ENCODE measurements at places on chromosomes 2 and 18.
A peak's percentile ranks its signal among the peaks of the same experiment; 100 is the strongest.

- no peak for DNase-seq
These were observed 97.6 kb downstream of the NFATC1 start for GRCh38 chr18:79493211-79493800.

DNA sequence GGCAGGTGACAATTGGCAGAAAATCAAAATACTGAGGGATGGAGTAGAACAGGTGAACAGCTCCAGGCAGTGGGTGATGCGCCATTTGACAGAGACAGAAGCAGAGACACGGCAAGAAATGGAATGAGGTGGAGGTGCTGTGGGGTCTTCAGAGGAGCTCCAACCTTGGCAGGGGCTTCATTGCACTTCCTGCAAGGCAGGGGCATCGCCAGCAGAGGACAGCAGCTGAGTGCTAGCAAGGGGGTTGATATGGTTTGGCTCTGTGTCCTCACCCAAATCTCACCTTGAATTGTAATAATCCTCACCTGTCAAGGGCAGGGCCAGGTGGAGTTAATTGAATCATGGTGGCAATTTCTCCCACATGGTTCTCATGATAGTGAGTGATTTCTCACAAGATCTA lies 42.8 kb downstream of the CCDC68 start:
- no peak for DNase-seq

DNA sequence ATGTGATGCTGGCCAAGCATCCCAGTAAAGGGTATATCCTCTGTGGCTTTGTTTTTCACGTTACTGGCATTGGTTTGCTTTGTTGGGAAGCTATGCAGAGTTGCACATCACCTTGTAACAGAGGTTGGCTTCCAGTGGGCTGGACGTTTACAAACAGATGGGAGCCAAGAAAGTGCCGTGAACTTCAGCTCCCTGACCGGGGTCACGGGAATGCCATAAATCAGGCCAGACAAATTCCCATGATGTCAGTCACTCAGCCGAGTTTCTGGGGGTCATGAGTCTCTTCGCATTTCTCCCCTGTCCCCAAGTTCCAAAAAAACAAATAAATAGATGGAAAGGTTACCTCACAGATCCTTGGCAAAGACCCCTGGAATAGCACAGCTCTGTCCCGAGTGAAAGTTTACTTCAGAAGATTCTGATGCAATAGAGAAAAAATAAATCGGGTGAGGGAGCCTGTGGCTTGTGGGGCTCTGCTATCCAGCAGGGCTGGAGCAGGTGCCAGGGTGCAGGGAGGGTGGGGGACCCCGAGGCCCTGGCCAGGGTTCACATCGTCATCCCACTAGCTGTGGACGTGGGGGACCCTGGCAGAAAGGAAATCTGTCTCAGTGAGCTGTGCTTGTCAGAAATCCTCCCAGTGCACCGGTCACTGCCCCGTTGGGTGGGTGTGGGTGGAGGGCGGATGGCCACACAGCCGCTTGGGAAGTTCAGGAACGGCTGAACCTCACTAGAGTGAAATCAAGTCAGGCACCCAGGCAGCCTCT lies 27.8 kb downstream of the TWIST2 start:
- no peak for DNase-seq

DNA sequence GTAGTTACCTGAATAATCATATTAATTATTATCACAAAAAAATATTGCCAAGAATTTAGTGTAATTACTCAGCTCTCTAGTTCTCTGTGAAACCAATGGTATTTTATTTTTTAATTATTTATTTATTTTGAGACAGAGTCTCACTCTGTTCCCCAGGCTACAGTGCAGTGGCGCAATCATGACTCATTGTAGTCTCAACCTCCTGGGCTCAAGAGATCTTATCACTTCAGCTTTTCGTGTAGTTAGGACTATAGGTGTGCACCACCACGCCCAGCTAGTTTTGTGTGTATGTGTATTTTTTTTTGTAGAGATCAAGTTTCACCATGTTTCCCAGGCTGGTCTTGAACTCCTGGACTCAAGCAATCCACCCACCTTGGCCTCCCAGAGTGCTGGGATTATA lies 440.4 kb upstream of the CDH20 start:
- no peak for DNase-seq

GRCh38 chr2:216632952-216633615 lies at the start of gene IGFBP2:
TSS of gene IGFBP2 (plus strand) at chr2:216633420. CDS start at chr2:216633524, 104 bp downstream.
- DNase-seq: peak; percentile 56

- DNase-seq: no peak
These were observed 333.2 kb downstream of the SOX11 start for GRCh38 chr2:6025391-6025790.

- DNase-seq: no peak
These were observed 572.2 kb upstream of the SALL3 start for GRCh38 chr18:78407466-78407844.

- DNase-seq: peak; percentile 84
These were observed 18.2 kb upstream of the ACSL3 start for GRCh38 chr2:222842491-222843174.

DNA sequence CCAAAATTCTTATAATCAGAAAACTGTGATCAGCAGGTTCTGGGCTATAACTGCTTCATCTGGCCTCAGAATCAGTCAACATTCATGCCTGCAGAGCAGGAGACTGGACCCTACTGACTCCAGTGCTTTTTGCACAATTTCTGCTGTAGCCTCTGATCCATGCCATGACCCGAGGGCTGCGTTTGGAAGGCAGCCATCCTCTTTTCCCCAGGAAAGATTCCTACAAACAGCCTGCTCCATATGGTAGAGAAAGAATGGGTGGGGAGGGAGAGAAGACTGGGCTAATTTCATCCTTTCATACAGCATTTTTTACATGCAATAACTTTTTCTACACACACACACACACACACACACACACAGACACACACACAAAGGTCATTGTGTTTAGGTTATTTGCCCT lies 133.0 kb upstream of the MMADHC start:
- DNase-seq: no peak

DNA sequence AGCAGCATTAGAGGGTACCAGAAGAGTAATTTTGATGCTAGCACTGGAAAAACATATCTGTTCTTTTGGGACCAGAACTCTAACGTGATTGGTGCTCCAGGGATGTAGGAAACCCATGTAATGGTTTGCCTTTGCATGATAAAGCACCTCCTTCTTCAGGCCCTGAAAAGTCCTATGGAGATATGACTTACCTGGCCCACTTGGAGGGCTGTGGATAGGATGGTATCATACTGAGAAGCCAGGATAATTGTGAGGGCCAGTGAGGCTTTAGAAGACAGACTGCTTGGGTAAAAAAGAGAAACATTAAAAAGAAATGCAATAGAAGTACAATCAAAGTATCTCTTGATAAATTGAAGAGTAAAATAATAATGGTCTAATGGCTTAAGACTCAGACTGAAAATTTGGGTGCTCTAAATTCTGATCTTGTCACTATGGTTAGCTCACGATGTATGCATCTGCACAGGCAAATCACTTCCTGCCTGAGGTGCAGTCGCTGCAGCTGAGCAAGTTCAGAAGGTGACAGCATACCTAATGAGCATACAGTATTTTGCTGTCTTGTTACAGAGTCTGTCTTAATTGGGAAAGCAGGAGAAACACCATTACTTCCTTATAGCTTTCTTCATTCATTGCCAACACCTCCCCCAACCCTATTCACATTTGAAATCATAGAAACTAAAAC lies 371.5 kb downstream of the NUP35 start:
- no peak for DNase-seq

DNA sequence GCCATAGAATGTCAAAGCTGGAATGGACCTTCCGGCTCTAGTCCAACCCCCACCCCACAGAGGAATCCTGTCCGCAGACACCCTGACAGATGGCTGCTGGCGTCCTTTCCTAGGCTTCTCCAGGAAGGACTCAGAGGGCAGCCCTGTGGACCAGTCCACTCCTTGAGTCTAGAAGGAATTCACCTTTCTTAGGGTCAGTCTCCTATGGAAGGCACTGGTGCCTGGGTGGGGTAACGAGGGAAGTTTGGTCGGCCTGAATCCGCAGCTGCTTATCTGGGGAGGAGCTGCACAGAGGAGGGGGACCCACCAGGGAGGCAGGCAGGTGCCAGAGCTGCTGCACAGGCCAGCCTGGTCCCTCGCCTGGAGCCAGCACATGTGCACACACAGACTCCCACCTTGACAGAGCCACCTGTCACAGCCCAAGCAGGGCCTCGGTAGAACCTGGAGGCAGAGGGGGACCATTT lies 2.5 kb downstream of the DNMT3A start:
- DNase-seq: no peak
